Right ventricle myocardium inferior (tissue), 1 donor: ENCODE measurements at places on chromosomes 5 and 9. TPM values are rescaled to one million over a fixed set of nuclear protein-coding genes. Genes with fewer than 3 reads are reported as not detected.

ANXA1 gene
- total RNA-seq = 75.7 TPM

IL5 gene
- not detected for total RNA-seq

IRX4 gene
- total RNA-seq = 17.6 TPM

GRCh38 chr5:23996525-23996924 is 489.1 kb downstream of the PRDM9 start:
- DNase-seq = no peak

- DNase-seq = peak; percentile 87
These were observed 21.3 kb downstream of the WNK2 start for GRCh38 chr9:93205045-93205768.

GRCh38 chr5:14457476-14457875 is 124.1 kb upstream of the OTULINL start:
- DNase-seq = no peak

DNA sequence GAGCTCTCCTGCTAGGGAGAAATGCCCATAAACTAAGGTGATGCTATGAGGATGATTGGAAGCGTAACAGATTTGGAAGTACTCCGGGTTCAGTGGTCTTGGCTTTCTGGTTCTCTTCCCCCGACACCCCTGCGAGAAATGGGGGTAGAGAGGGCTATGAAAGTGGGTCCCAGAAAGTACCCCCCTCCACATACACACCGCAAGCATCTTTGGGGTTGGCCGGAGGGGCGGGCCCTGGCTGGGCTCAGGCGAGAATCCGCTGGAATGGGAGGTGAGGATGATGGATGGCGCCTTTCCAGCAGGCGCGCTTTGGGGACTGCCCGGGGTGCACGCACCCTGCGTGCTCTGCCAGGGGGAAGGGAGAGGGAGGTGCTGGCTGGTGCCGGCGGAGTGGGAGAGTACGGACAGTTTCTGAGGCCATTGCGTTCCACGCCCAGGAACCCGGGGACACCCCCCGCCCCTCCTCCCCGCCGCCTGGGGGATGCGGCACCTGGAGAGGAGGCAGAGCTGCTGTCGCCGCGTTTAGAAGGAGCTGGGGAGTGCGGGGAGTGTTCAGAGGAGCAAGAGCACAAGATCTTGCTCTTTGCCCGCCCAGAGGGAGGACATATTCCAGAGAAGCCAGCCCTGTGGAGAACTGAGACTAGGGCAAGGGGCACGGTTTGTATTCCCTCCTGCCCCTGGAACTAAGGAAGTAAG is 1.9 kb downstream of the PCSK5 start:
- peak; percentile 68 for DNase-seq

DNA sequence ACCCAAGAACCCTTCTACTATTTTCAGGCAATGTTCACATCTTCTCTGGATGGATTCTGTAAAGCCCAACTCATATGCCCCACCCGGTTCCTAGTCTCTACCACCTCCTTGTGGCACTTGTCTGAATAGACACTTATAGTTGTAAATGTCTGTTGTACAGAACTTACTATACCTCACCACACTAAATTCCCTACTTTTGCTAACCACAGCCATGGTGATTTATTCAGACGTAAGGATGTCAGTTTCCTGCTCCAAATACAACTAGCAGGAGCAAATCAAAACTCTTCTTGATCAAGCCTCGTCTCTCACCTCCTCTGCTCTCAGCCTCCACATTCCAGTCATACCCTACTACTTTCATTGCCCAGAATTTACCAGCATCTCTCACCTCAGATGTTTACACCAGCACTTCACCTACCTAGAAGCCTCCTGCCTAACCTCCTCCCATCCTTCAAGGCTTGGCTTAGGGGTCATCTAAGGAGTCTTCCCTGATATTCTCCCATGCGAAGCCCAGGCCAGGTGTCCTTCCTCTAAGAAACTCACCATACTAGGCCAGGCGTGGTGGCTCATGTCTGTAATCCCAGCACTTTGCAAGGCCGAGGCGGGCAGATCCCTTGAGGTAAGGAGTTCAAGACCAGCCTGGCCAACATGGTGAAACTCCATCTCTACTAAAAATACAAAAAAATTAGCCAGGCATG is 75.5 kb downstream of the MAPKAP1 start:
- no peak for DNase-seq

DNA sequence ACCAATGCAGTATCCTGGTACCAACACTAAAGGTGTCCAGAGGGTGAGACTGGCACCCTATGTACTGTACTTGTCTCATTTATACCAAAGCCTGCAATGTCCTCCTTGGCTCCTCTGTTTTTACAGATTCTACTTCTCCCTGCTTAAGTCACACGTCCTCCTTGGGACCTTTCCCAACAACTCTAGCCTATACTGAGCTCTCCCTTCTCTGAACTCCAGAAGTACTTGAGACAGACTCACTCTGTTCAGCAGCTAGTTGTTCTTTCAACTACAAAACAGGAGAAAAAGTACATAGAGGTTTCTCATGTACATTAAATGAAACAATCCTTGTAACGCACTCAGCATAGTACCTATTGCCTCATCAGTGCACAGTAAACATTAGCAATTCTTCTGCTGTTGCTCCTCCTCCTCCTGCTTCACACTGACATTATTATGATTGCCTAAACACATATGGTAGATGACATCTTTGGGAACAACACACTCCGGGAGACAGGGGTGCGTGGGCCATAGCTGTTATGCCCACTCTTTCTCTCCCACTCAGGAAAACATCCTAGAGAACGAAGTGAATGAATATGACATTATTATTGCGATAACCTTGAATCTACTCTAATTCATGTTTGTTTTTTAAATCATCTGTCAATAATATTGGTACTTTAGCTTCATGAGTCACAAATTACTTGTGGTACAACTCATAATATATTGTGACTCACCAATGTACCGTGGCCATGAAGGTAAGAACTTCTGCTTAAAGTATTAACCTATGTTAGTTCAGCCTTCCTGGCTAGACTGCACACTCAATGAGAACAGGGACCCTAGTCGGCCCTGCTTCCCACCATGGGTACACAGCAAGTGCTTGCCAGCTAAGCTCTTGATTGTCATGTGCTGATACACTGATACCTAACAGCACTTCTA is 180.3 kb upstream of the ADRA1B start:
- DNase-seq = no peak

GRCh38 chr9:115397591-115398312 is 279.8 kb upstream of the TNC start:
- no peak for DNase-seq

DNA sequence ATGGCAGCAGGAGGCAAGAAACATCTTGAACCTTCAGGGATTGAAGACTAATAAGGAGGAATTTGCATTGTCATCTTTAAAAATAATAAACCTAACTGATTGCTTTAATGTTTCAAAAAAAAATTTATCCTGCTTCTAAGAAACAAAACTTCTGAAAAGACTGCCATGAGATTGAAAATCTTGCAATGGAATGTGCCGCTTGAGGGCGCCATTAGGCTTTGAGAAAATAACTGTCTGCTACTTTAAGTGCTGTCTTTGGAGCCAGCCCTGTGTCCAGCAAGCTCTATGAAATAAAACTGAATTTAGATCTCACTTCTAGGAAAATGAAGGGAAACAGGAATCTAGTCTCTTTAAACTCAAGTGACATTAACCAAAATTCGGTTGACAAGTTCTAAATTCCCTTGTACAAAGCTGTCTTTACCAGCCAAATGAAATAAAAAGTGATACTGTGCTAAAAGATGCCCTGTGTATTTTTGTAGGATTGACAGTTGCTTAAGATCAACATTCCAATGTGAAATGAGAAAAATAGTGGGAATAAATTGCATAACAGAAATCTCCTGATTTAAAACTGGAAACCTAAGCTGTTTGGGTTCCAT is 79.4 kb downstream of the ESM1 start:
- DNase-seq = no peak

DNA sequence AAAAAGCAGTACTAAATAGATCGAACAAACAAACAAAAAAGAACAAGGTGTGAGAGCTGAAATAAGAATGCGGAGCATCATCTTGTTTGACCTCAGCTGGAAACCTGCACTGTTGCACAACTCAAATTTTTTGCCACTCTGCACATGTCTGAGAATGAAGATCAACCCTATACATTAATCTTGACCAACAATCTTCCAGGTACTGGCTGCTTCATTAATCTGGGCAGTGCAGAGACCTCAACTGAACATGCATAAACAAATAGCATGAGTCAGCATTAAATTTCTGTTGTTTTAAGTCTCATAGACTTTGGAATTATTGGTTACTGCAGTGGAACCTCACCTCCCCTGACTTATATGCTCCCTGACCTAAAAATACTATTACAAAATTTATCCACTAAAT is 114.6 kb upstream of the FTMT start:
- DNase-seq = no peak

GRCh38 chr9:72365525-72366256 is 683 bp upstream of the ZFAND5 start:
- DNase-seq = peak; percentile 94

- peak; percentile 89 for DNase-seq
These were observed at the start of gene STING1 for GRCh38 chr5:139482050-139482889. Gene STING1, minus strand, starts transcription at chr5:139482758. Its CDS starts 1,054 bp downstream, at chr5:139481704.

- DNase-seq = no peak
These were observed 23.5 kb upstream of the IFNE start for GRCh38 chr9:21505425-21506179.

GRCh38 chr9:70113403-70114022 is 69.9 kb downstream of the MAMDC2 start:
- peak; percentile 75 for DNase-seq

- DNase-seq = no peak
These were observed 554.8 kb upstream of the SGCD start for GRCh38 chr5:155772009-155772662.
